ENCODE measurements at places on chromosomes 3 and 15. TPM values are rescaled to one million over a fixed set of nuclear protein-coding genes. Genes with fewer than 3 reads are reported as not detected.

The MIX23 gene
- polyA plus RNA-seq: 74.2 TPM

The B3GNT5 gene
- 25.4 TPM for polyA plus RNA-seq

The IL17RB gene
- 13.9 TPM for polyA plus RNA-seq

DNA sequence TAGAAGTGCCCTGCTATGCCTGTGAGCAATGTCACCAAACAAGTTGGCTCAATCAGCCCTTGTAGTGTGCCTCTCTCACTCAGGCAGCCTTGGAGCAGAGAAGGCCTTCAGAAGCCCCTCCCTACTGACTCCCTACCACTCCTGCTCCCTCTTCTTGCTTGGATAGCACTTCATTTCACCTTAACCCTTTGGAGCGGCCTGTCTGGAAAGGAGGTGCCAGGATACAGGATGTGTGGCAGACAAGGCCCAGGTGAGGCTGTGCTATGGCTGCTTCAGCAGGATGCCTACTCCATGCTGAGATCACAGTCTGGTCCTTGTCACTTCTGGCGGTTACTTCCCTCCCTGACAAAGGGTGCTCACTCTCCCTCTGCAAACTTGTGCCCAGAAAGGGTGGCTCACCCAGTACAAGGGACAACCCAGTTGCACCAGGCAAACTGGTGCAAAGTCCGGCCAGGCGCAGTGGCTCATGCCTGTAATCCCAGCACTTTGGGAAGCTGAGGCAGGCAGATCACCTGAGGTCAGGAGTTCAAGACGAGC lies 1.1 kb downstream of the MON1A start:
- DNase-seq: no peak
